ENCODE measurements at places on chromosomes 5 and 9. TPM values are rescaled to one million over a fixed set of nuclear protein-coding genes. Genes with fewer than 3 reads are reported as not detected.
A peak's percentile ranks its signal among the peaks of the same experiment; 100 is the strongest.

Gene IL11RA
- total RNA-seq, result 114 TPM

Gene ADAMTS6
- 2.3 TPM for total RNA-seq

GRCh38 chr5:172949426-172949825 is 9.8 kb upstream of the RPL26L1 start:
- no peak for DNase-seq
- no peak overlapping the region for H3K27ac ChIP-seq
- no peaks in the 10 kb centered on the region for H3K4me1 ChIP-seq
- H3K36me3 ChIP-seq, result peaks cover 23% of the 10 kb centered on the region
- H3K27me3 ChIP-seq, result no peaks in the 10 kb centered on the region
- no peak overlapping the region for H3K4me3 ChIP-seq

- H3K27me3 ChIP-seq, result no peaks in the 10 kb centered on the region
- H3K4me1 ChIP-seq, result no peaks in the 10 kb centered on the region
- no peak for DNase-seq
- no peak overlapping the region for H3K4me3 ChIP-seq
These were observed 80.4 kb downstream of the CAAP1 start for GRCh38 chr9:26812217-26812616.

DNA sequence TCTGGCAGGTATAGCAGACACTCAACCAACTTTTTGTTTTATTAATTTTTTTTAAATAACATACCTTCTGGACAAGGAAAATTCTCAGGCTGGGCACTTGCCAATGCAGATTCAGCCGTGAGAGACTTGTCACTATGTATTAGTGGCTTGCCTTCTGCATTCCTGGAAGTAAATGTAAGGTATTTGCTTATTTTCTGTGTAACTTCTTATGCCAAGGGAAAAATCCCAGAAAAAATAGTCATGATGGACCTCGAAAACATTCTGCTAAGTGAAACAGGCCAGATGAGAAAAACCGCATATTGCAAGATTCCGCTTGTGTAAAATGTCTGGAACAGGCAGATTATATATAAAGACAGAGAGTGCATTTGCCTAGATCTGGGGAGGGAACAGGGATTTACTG is 260.3 kb upstream of the DAPK1 start:
- H3K4me1 ChIP-seq, result no peaks in the 10 kb centered on the region
- no peaks in the 10 kb centered on the region for H3K36me3 ChIP-seq
- no peak overlapping the region for H3K4me3 ChIP-seq

DNA sequence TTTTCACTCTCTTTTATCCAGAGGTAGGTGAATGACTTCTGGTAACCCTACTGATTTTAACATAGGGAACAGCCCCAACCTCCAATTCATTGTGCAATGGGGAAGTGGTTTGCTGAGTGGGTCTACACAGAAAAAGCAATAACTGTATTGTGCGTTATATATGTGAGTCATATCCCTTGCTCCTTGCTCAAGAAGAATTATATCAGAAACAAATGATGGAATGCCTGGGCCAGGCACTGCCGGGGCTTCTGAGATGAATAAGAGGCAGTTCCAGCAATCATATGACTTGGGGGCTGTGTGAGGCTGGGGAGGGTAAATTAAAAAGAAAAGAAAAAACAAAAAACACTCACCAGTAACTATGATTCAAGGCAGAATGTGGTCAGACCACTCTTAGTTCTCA is 79.2 kb upstream of the ABCA1 start:
- H3K4me1 ChIP-seq, result peaks cover 11% of the 10 kb centered on the region
- peak overlapping the region; percentile 48 for H3K27ac ChIP-seq
- no peak overlapping the region for H3K4me3 ChIP-seq
- no peaks in the 10 kb centered on the region for H3K27me3 ChIP-seq
- no peaks in the 10 kb centered on the region for H3K36me3 ChIP-seq
- DNase-seq, result no peak

- no peaks in the 10 kb centered on the region for H3K36me3 ChIP-seq
- DNase-seq, result no peak
- H3K4me3 ChIP-seq, result no peak overlapping the region
- no peaks in the 10 kb centered on the region for H3K27me3 ChIP-seq
These were observed 148.7 kb downstream of the LURAP1L start for GRCh38 chr9:12923468-12924009.

Measured in suprapubic skin (tissue), 4 donors.